Hematopoietic multipotent progenitor cell treated with erythropoietin and hydrocortisone succinate and interleukin-3 and kit ligand, for 17 days (in vitro differentiated cells): ENCODE measurements at places on chromosomes 12 and 14.

DNA sequence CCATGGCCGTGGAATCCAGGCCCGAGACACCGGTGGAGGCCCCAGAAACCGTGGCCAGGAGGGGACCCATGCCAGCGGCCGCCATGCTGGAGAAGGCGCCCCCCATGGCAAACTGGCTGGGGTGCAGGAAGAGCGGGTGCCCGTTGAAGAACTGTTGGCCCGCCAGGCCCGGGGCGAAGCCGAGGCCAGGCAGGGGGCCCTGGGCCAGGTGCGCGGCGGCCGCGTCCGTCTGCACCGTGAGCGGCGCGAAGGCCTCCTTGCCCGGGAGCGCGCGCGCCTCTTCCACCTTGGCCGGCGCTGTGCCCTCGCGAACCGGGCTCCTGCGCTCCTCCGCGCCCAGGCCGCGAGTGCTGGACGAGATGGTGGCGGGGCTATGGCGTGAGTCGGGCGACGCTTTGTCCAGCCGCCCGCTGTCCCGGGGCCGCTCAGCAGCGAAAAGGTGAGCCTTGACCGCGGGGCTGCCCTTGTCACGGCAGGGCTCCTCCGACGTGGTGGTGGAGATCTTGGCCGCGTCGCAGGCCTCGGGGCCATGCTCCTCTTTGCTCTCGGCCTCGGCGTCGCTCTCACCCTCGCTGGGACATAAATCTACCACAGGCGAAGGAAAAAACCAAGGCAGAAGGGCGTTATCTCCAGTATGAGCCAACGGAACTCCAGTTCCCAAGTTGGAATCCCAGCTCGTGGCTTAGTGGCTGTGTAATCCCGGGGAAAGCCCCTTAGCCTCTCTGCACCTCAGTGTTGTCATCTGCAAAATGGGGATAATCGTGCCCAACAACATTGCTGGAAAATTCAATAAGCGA is 9.5 kb downstream of the TBX3 start:
- DNase-seq, result no peak

DNA sequence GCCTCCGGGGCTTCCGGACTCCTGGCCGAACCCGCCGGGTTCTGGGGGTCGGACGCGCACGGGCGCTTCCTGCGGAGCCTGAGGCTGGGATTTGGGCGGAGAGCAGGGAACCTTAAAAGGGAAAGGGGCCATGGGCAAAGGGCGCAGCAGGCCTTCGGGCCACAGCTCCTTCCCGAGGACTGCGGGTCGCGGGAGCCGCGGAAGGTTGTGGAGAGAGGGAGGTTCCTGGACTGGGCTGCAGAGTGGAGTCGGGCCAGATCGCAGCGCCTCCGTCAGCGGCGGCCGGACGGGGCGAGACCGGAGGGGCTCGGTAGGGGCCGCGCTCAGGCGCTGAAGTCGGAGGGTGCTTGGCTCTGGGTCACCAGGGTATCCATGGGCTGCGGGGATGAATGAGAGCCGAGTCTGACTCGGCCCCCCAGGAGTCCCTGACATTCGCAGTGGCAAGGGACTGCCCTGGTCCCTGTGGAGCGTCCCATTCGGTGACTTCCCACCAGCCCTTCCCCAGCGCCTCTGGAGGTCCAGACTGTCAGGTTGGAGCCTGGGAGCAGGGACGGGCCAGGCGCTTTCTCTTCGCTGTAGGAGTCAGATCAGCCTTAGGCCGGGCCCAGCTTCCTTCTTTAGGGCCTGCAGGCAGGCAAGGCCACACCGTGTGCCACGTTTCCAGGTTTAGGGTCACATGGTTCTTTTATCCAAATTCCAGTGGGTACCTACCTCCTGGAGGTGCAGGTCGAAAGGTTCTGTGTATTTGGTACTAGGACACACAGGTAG is 938 bp upstream of the SLC25A29 start:
- DNase-seq, result no peak

GRCh38 chr14:105315211-105315721 is 718 bp downstream of the PACS2 start:
- DNase-seq, result no peak

DNA sequence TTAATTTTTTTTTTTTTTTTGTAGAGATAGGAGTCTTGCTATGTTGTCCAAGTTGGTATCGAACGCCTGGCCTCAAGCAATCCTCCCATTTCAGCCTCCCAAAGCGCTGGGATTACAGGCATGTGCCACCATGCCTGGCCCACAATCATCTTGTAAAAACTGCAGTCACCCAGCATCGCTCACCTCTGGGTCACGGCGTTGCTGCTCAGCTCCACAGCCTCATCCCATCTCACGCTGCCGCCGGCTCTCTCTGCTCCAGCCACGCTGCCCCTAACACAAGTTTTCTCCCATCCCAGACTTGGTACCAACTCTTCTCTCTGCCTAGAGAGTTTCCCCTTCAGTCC is 69.2 kb downstream of the MAP1LC3B2 start:
- no peak for DNase-seq

- no peak for DNase-seq
These were observed 1040.8 kb downstream of the BCL11B start for GRCh38 chr14:98231210-98231609.

DNA sequence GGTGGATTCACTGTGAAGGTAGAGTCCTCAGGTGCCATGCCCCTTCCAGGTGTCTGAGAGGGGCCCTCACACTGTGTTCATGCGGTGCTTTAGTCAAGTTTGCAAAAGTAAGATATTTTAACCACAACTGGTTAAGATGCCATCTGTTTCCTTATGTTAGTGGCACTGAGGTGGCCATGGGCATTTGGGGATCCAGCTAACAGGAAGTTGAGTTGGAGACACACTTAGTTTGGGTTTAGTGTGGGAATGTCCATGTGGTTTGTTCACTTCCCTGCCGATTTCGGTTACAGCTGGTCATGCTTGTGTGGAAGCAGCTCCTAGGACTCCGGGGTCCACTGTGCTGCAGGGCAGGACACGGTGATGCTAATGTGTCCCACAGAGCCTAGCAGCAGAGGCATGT is 17.3 kb upstream of the ABHD12B start:
- no peak for DNase-seq

GRCh38 chr12:21305661-21306060 is 29.1 kb downstream of the SLCO1A2 start:
- DNase-seq, result no peak

DNA sequence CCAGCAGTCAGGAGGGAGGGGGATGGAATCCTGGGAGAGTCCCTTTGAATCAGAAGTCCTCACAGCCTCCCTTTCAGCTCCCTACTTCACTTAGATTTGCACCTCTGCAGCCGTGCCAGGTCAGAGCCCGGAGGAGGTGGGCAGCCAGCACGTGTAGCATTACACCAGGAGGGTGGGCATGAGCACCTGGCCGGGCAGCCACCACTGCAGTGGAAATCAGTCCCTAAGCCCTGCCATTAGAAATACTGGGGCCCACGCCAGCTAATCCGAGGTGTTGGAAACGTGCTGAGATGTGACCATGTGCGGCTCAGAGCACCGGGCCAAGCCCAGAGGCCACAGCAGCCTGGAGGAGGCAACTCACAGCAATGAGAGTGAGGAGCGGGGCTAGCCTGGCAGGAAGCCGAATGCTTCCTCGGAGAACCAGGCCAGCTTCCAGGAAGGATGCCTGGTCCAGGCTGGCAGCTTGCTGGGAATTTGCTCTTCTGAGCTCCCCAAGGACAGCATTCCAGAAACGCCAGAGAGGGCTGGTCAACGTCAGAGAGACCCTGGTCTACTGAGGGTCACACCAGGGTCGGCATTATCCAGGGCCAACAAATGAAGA is 9.4 kb upstream of the CACNA2D4 start:
- no peak for DNase-seq

GRCh38 chr14:64729386-64730060 is 25.3 kb downstream of the PLEKHG3 start:
- no peak for DNase-seq

GRCh38 chr12:91687052-91688017 is 458.3 kb downstream of the BTG1 start:
- DNase-seq, result no peak

DNA sequence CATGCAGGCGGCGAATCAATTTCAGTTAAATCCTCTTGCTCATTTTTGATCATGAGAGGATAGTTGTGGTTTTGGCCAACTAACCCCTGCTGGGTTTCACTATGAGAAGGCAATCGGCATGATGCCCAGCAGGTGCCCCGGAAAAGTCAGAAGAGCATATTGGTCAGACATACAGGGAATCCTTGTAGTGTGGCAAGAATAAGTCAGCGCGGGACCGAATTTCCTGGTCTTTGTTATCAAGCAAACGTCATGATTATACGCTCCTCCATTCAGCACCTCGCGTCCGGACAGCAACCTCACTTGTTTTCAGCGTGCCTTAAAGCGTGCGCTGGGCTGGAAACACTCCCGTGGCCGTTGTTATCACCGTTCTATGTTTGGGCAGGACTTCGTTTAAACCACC is 1.8 kb downstream of the TBC1D30 start:
- no peak for DNase-seq

DNA sequence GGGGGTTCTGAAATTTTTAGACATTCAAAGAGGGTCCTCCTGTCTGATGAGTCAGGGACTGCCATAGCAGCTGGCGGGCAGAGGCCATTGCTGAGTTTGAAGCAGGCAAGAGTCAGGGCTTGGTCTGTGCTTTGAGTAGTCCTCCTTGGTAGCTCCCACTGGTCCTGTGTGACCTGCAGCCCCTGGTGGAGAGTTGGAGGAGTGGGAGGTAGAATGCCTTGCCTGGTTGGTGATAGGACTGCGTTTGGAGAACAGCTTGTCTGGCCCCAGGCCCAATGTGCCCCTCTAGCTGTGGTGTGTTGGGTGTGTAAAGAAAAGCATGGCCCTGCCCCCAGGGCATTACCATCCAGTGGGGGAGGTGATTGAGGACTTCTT is 116.7 kb downstream of the BEGAIN start:
- DNase-seq, result no peak

DNA sequence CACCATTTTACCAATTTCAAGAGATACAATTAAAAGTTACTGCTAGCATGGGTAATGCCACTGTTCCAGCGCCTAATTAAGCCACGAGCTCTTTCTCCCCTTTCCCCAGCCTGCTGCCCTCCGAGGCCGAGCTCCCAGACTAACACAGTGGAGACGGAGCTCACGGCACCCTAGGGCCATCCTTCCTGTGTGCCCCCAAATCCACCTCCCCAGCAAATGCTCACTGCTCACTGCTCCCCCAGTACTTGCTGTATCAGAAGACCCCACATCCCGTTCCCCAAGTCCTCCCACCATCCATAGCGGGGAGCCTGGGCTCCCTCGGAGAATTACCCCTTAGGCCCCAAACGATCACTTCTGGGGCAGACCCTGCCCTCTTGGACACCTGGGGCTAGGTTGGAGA is 42.7 kb downstream of the SLC6A12 start:
- DNase-seq, result no peak

DNA sequence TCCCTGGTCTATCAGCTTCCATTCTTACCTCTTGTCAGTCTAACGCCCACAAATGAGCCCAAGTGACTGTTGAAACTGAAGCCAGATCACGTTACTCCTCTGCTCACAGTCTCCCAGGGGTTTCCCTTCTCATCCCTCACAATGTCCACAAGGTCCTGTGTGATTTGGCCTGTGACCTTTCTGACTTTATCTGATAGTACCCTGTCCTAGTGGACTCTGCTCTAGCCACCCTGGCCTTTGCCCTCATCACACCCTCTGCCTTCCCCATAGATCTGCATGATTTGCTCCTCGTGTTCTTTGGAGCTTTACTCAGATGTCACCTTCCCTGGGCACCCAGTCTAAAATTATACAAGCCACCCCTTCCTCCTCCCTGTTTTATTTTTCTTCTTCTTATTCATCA is 55.5 kb downstream of the RDH12 start:
- DNase-seq, result no peak

GRCh38 chr12:59030415-59030814 is 110.1 kb upstream of the LRIG3 start:
- DNase-seq, result no peak

- DNase-seq, result no peak
These were observed 64.3 kb downstream of the ZNF664 start for GRCh38 chr12:124037331-124037730.

DNA sequence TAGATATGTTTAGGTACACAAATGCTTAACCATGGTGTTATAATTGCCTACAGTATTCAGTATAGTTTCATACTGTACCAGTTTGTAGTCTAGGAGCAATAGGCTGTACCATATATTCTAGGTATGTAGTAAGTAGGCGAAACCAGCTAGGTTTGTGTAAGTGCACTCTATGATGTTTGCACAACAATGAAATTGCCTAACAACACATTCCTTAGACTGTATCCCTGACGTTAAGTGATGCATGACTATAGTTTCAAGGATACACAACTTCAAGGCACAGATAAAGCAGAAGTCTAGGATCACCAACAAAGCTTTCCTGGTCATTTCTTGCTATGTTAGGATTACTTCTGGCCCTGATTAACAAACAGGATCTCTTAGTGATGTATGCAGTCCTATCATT is 135.1 kb downstream of the SLC38A1 start:
- DNase-seq, result no peak

DNA sequence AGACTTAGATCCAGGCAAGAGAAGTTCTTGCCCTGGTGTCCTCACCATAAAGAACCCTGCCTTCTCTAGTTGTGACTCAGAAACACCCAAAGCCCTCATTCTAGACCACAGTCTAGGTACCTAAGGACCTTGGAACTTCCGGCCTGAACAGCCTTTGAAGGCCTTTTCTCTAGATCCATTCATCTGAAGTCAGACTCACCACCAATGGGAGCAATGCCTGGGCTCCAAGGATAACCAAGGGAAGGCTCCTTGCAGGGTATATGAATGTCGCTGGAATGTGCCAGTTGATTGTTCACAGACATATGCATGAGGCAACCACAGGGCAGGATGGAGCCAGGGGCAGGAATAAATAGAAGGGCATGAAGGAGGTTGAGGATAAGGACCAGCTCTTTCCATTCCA is 86.3 kb downstream of the PLCZ1 start:
- DNase-seq, result no peak

DNA sequence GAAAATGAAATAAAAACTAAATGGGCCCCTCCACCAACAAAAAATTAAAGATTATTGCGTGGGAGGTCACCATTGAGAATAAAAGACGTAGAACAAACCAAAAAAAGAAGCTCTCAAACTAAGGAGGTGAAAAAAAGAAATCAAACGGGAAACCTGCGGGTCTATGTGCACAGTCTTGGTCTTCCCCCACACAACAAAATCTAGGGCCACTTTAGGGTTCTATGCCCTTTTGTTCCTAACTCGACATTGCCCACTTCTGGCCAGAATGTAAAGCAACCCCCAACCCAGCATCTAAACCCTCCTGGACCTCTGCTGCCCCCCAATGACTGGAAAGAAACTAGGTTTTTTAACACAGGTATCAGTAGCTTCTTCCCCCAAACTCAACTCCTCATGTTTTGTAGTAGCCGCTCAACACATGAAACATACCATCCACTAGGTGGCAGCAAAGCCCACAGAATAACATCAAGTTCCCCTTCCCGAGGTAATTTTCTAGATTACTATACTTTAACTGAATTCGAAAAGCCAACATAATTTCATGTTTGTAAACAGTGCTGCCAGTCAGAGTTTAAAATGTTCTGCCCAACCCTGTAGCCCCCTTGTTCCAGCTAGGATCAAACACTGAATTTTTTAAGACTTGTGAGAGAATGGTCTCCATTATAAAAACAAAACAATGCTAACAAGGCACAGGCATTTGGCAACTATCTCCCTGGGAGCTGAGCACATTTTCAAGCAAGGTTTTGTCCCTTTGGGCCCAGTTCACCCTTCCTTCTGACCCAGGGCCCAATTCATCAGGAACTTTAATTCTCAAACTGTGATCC is 18.7 kb downstream of the DAD1 start:
- DNase-seq, result peak; percentile 95
